ENCODE measurements at places on chromosomes 1 and 21.

GRCh38 chr1:207134581-207134980 lies 30.5 kb downstream of the C4BPA start:
- no peak for DNase-seq
- H3K4me1 ChIP-seq, result no peaks in the 10 kb centered on the region
- H3K27ac ChIP-seq, result no peak overlapping the region
- no peaks in the 10 kb centered on the region for H3K36me3 ChIP-seq

GRCh38 chr1:109770331-109771095 lies 6.8 kb upstream of the EPS8L3 start:
- no peak overlapping the region for H3K27ac ChIP-seq
- H3K4me3 ChIP-seq, result no peak overlapping the region
- peaks cover 36% of the 10 kb centered on the region for H3K4me1 ChIP-seq
- H3K36me3 ChIP-seq, result no peaks in the 10 kb centered on the region
- H3K27me3 ChIP-seq, result no peaks in the 10 kb centered on the region

- H3K27me3 ChIP-seq, result no peaks in the 10 kb centered on the region
- no peak overlapping the region for H3K27ac ChIP-seq
- no peak overlapping the region for H3K4me3 ChIP-seq
- DNase-seq, result no peak
- no peaks in the 10 kb centered on the region for H3K4me1 ChIP-seq
Observed at GRCh38 chr1:107926436-107927080, 38.4 kb downstream of the VAV3 start.

DNA sequence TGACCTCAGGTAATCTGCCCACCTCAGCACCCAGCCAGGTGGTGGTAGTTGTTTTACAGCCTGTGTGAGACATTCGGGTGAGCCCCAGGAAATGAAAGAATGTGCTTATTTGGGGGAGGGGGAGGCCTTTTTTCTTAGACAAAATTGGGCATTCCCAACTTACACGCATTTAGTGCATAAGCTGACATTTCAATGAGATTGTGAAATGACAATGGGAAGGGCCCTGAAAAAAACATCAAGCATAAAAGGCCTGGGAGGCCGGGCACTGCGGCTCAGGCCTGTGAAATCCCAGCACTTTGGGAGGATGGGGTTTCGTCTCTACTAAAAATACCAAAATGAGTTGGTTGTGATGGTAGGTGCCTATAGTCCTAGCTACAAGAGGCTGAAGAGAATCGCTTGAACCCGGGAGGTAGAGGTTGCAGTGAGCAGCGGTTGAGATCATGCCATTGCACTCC lies 5.0 kb downstream of the GAS5 start:
- no peaks in the 10 kb centered on the region for H3K27me3 ChIP-seq
- no peak overlapping the region for H3K4me3 ChIP-seq
- no peak for DNase-seq
- H3K4me1 ChIP-seq, result peaks cover 36% of the 10 kb centered on the region

Data from left ventricle myocardium inferior (tissue), 1 donor.